ENCODE measurements at places on chromosomes 5 and 9.

DNA sequence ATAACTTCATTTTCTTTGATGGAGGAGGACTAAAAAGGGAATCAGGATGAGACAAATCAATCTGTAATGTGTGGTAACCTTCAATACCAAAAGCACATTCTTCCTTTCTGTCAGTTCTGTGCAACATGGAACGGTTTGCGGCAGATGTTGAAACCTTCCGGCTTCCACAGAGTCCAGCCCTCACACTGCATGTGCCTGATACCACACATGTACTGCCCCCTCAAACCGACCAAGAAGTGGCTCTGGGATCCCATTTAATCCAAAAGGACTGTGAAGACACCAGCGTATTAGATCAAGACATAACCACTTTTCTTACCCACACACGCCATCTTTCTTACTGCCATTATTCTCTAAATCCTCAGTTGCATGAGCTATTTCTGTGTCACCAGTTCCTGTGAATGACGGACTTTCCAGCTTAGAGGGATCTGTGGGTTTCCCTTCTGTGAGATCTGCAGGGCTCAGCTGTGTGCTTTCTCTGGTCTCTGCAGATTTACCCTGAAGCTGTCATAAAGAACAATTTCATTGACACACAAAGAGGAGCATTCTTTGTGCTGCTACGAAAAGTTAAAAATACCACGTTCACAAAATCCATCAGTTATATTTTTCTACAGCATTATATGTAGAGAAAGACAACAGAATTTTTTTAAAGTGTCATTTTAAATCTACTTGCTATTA is 25.8 kb downstream of the NSUN2 start:
- DNase-seq: no peak

- DNase-seq: no peak
These were observed 48.9 kb downstream of the DAB2IP start for GRCh38 chr9:121700165-121700831.

DNA sequence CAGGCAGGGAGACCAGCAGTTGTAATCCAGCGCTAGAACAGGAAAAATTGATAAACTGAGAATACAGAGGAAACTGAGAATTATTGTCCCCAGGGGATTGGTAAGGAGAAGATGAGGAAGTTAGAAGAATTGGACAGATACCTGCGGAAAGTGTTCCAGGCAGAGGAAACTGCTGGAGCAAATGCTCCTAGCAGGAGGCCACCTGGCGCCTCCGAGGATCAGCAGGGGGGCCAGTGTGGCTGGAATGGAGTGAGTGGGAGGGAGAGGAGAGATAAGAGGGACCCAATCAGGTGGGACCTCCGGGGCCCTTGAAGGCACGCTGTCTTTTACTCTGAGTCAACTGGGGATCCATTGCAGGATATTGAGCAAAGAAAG is 695 bp upstream of the ANXA6 start:
- no peak for DNase-seq

DNA sequence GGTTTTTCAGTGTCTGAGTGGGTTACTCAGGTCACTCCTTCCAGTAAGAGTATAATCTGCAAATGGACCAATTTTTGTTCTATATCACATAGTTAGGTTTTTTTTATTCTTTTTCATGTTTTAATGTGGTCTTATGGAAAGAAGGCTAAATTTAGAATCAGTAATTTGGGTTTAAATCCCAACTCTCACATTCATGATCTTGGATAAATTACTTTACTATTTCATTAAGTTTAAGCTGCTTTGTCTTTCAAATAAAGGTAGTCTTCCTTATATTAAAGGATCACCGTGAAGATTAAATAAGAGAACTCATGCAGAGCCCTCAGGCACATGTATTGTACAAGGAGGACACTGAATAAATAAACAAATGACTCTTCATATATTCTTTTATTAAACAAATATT is 234.7 kb downstream of the SGCD start:
- DNase-seq: no peak

- no peak for DNase-seq
These were observed 1632.8 kb downstream of the MAT2B start for GRCh38 chr5:165138236-165138635.

DNA sequence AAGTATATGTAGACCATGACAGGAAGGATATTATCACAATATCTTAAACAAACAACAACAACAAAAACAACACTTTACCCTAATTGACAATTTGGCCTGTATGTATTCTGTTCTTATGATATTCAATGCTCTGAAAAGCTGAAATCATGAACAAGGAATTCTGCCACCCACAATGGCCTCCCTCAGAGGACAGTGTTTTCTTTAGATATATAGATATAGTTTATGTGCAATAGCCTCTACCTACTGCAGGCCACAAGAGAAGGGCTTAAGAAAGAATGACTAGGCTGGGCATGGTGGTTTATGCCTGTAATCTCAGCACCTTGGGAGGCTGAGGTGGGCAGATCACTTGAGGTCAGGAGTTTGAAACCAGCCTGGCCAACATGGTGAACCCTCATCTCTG is 104.8 kb downstream of the STARD4 start:
- DNase-seq: no peak
